ENCODE measurements at places on chromosomes 3 and 15.

DNA sequence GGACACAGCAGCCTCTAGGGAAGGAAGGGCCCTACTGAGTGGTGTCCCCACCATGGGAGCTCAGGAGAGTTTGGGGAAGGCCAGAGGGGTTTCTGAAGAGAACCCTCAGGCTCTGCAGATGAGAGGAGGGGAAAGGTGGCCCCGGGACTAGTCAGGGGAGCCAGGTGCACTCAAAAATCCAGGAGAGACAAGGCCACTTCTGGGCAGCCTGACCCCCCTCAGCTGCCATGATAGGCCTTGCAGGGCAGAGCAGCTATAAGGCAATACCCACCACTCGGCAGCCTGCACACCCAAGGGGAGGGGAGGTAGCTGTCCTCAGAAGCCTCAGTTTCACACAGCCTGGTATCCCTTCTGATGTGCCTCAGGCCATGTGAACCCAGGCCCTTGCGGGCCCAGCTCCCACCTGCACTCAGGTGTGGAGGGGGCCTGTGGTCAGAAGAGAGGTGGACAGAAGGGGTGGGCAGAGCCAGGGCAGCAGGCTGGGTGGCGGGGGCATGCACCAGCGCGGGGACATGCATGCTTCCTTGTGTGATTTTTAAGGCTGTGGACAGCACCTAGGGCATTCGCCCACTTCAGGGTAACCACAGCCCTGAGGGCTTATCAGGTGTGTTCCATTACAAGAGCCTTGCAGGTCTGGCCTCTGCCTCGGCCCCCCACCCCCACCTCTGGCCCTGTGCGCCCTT is 34.6 kb downstream of the SRPRB start:
- no peak for DNase-seq

- DNase-seq: no peak
Measured at GRCh38 chr3:64179249-64179648, 46.0 kb downstream of the PRICKLE2 start.

- DNase-seq: no peak
Measured at GRCh38 chr3:123439806-123440580, 8.9 kb downstream of the ADCY5 start.

- DNase-seq: no peak
Measured at GRCh38 chr3:87615506-87615905, 339.1 kb upstream of the POU1F1 start.

- no peak for DNase-seq
Measured at GRCh38 chr15:80418892-80419537, 14.8 kb downstream of the ARNT2 start.

GRCh38 chr3:45984331-45985312 is 11.0 kb downstream of the FYCO1 start:
- DNase-seq: no peak

- DNase-seq: peak; percentile 71
Measured at GRCh38 chr3:118987477-118987876, 47.2 kb downstream of the IGSF11 start.

GRCh38 chr3:81485444-81485865 is 276.0 kb downstream of the GBE1 start:
- no peak for DNase-seq

GRCh38 chr15:74384881-74385643 is 17.6 kb upstream of the CYP11A1 start:
- no peak for DNase-seq

- DNase-seq: no peak
Measured at GRCh38 chr3:149466192-149466591, 8.3 kb upstream of the TM4SF4 start.

DNA sequence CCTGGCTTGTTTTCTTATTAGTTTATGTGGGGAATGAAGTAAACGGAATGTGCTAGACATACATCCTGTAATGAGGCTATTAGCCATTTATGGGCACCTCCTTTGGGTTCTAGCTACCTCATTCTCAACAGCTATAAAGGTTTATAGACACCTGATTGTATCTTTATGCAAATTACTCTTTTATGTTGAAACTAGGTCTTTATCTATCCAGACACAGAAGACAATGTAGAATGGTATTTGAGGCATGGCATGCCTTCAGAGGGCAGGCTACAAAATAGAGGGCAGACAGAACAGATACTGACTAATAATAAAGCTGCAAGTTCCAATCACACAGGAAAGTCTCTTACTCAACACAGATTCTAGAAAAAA is 27.1 kb downstream of the TBC1D2B start:
- DNase-seq: no peak

GRCh38 chr3:156769721-156770654 is 56.2 kb upstream of the LEKR1 start:
- no peak for DNase-seq

- no peak for DNase-seq
Measured at GRCh38 chr15:88619796-88620195, 1.3 kb upstream of the AEN start.

GRCh38 chr15:86059851-86060250 is 19.8 kb upstream of the AGBL1 start:
- no peak for DNase-seq

DNA sequence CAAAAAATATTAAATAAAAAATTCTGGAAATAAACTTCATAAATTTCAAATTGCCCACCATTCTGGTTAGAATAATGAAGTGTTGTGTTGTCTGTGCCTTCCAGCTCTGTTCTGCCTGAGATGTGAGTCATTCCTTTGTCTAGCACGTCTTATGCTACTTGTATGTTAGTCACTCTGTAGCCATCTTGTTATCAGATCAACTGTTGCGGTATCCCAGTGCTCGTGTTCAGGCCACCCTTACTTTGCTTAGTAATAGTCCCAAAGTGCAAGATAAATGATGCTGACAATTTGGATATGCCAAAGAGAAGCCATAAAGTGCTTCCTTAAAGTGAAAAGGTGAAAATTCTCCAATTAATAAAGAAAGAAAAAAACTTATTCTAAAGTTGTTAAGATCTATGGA is 527.5 kb downstream of the NAALADL2 start:
- no peak for DNase-seq

- DNase-seq: no peak
Measured at GRCh38 chr3:127666676-127667075, 6.1 kb upstream of the ABTB1 start.

DNA sequence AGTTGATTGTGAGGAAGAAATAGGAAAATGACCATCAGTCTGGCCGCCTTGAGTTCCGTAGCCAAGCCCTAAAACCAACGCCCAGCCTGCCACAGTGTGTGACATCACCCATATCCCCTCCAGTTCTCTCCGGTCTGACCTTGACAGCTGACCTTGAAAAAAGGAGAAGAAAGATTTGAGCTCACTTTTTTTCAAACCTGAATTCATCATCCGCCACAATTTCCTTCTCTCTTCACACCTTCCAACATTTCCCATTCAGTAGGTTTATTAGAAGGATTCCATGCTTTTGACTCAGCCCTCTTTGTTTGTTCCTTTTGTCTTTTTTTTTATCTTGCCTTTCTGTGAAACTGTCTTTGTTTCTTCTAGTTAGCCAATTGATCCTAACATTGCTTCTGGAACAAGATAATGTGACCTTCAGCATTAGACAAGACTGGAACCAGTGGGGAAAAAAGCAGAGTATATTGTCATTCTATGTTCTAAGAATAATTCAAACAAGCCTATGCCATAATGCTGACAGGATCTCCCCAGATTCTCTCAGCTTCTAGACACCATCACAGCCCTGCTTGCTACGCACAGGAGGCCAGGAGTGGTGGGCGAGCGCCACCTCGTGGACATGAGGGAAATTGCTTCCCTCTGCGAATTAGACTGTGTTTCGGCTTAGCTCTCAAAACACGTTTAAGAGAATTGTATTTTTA is 283.1 kb downstream of the FGF12 start:
- DNase-seq: peak; percentile 18

DNA sequence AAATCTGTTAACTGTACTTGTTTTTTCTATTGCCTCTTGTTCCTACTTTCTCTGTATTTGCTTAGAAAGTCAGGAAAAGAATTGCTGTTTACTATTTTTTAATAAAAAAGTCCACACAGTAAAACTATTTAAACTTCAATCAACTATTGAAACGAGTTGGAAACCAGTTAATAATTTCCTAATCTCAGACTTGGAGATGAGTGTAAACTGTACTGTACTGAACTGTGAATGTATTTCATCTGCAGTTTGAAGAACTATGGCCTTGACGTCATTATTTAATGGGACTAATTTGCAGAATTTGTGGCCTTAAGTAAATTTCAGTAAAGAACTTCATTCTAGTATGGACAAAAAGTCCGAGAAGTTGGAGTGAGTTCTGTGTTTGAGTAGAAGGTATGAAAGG is 89.1 kb downstream of the LRRC28 start:
- no peak for DNase-seq

DNA sequence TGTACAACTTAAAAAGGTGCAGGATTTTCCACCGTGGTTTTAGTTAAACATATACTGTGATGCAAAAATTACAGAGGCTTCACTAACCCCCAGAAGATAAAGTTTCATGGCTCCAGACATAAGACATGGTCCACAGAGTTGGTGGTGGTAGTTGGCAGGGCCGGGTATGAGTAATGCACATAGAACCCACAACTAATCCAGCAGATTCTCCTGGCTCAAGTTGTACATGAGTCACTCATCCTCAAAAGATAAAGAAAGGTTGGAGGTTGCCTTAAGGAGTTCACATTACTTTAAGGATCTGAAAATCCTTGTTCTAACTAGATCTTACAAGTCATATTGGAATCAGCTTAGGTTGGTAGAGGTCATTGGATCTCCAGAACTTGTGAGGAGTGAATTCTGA is 98.3 kb upstream of the ZBTB20 start:
- DNase-seq: no peak

GRCh38 chr3:8886546-8886945 is 76.7 kb downstream of the RAD18 start:
- DNase-seq: no peak

DNA sequence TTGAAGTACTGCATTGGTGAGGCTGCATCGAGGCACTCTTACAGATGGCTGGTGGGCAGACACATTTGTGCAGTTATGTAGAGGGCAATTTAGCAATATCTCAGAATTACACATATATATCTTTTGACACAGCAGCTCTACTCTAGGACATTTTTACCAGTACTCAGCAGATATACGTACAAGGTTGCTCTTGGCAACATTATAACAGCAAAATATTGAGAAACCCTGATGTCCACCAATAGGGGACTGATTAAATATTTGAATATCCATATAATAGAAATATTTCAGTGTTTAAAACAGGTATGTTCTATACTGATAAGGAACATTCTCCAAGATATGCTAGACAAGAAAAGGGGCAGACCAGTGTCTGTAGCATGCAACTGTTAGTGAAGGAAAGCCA is 7.9 kb upstream of the FBXO22 start:
- no peak for DNase-seq

DNA sequence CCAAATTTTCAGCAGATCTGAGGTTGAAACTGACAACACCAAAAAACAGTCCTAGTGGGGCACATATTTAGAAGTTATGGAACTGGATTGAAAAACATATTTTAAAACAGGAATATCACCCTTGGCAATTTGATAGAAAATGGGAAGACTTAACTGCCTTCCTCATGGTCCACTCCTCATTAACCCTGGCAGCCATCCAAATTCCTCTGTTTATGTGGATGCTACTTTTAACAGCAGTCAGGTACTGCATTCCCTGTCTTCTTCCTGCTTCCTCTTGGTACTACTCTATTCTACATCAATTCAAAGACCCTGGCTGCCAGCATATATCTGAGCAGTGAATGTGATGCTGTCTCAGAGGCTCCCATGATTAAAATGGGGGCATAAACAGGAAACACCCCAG is 54.3 kb downstream of the PDE8A start:
- DNase-seq: no peak

GRCh38 chr3:190865828-190866227 is 3.3 kb upstream of the GMNC start:
- DNase-seq: no peak

- no peak for DNase-seq
Measured at GRCh38 chr3:67305922-67306321, 307.8 kb downstream of the KBTBD8 start.

GRCh38 chr15:67322481-67322880 is 67.9 kb downstream of the IQCH start:
- no peak for DNase-seq

DNA sequence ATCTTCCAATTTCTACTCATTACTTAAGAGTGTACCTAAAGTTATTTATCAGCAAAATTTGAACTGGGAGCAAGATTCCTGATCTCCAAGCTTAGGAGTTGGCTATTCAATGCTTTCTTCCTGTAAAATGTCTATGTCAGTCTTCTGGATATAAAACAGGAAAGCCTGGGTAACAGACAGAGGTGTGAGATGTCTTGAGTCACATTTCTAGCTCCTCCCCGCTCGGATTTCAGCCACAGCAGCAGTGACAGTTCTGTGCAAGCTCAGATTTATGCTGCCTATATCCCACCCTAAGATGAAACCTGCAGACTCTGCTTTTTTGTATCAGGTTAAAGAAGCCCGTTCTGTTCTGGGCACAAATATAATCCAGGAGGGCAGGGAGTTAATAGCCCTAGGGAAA is 2.1 kb upstream of the ARMC8 start:
- no peak for DNase-seq

GRCh38 chr3:195204360-195205163 is 66.4 kb downstream of the XXYLT1 start:
- no peak for DNase-seq

DNA sequence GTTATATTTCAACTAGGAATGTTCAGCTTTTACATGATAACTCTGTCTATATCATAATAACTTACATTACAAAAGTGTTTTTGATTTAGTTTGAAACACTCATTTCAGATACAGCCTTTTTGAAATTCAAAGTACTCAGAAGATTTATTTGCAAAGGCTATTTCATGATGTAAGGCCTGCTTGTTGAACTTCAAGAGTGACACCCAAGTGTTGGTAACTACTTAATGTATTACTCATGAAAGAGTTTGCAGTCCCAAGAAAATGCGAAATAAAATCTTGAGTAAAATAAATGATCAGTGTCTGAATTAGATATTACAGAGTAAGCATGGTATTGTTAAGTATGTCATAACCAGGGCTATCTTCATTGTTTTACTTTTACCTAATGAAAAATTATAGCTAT is 35.3 kb downstream of the ARHGEF26 start:
- DNase-seq: no peak

DNA sequence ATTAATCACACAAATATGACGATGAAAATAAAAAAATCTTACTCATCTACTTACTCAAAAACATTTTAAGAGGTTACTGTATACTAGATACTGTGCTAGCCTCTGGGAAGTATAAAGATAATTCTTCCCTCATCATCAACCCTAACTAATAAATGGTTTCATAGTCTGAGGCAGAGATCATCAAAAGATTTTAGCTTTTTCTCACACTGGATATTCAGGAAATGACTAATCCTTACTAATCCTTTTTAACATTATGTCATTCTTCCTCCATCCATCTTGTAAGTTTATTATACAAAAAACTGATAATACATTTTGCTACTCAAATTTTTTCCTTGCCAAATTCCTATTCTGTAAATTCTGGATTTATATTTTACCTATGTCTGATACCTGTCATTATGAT is 29.7 kb downstream of the ACAD11 start:
- no peak for DNase-seq

GRCh38 chr3:181879926-181880325 is 168.2 kb downstream of the SOX2 start:
- DNase-seq: no peak

GRCh38 chr3:129529436-129530210 is 1.2 kb downstream of the RHO start:
- DNase-seq: no peak

GRCh38 chr3:194779729-194780224 is 94.1 kb downstream of the FAM43A start:
- no peak for DNase-seq

- no peak for DNase-seq
Measured at GRCh38 chr15:44537735-44538240, 841 bp downstream of the EIF3J start.
